A549 treated with Mapracorat at 1 μM for 4 hours (cell line): ENCODE measurements at places on chromosomes 3 and 15. TPM values are rescaled to one million over a fixed set of nuclear protein-coding genes. Genes with fewer than 3 reads are reported as not detected.

IQCF5 gene
- total RNA-seq, result not detected in 5 replicates

GABRB3 gene
- 59.6 to 83.1 TPM (median 72.9 TPM) in 5 replicates for total RNA-seq

SYNPR gene
- total RNA-seq, result not detected in 5 replicates

LRRC34 gene
- total RNA-seq, result not detected in 5 replicates

STX19 gene
- not detected in 5 replicates for total RNA-seq

CCDC39 gene
- total RNA-seq, result not detected in 5 replicates

ST6GAL1 gene
- 2.4 to 4.6 TPM (median 3.6 TPM) in 5 replicates for total RNA-seq

SLC51A gene
- not detected in 5 replicates for total RNA-seq

IGDCC3 gene
- 0.09 to 0.19 TPM (median 0.12 TPM) in 5 replicates for total RNA-seq

FBXW12 gene
- total RNA-seq, result not detected in 5 replicates

TMCO5A gene
- total RNA-seq, result not detected in 5 replicates

REC114 gene
- not detected in 5 replicates for total RNA-seq

UNC45A gene
- total RNA-seq, result 51.9 to 58.9 TPM (median 56.3 TPM) in 5 replicates

GATM gene
- 1.8 to 2.9 TPM (median 2.5 TPM) in 5 replicates for total RNA-seq

MYLK gene
- 13.4 to 18.6 TPM (median 16.7 TPM) in 5 replicates for total RNA-seq

CLDN16 gene
- total RNA-seq, result 0.16 TPM in 1 of 5 replicates, not detected in the others

GPR149 gene
- total RNA-seq, result not detected in 5 replicates

IMPG2 gene
- 0.01 to 0.02 TPM (median 0.02 TPM) in 3 of 5 replicates, not detected in the others for total RNA-seq

CYP1A2 gene
- not detected in 5 replicates for total RNA-seq

DAZL gene
- not detected in 5 replicates for total RNA-seq

C3orf22 gene
- total RNA-seq, result not detected in 5 replicates

GNAT1 gene
- 0.05 to 0.31 TPM in 2 of 5 replicates, not detected in the others for total RNA-seq

NR1I2 gene
- not detected in 5 replicates for total RNA-seq

SUSD5 gene
- total RNA-seq, result 3.0 to 4.0 TPM (median 3.2 TPM) in 5 replicates

NFKBIZ gene
- 5.7 to 9.8 TPM (median 7.7 TPM) in 5 replicates for total RNA-seq

INKA1 gene
- 1.4 to 3.1 TPM (median 2.1 TPM) in 5 replicates for total RNA-seq

FMN1 gene
- 0.21 to 0.43 TPM (median 0.28 TPM) in 5 replicates for total RNA-seq

GOLGA8H gene
- 1.9 to 3.7 TPM (median 2.6 TPM) in 5 replicates for total RNA-seq

ZNF860 gene
- total RNA-seq, result 1.1 to 1.4 TPM (median 1.2 TPM) in 5 replicates

MYZAP gene
- 0.75 to 1.2 TPM (median 1.1 TPM) in 5 replicates for total RNA-seq

POTEB3 gene
- total RNA-seq, result not detected in 5 replicates

SLC28A2 gene
- total RNA-seq, result not detected in 5 replicates

ATP2B2 gene
- total RNA-seq, result 0.06 to 0.22 TPM (median 0.09 TPM) in 5 replicates

NANOGP8 gene
- not detected in 5 replicates for total RNA-seq

CRABP1 gene
- total RNA-seq, result 1.2 to 2.2 TPM (median 1.7 TPM) in 5 replicates

LMAN1L gene
- total RNA-seq, result not detected in 5 replicates

FAM81A gene
- total RNA-seq, result 9.5 to 15.5 TPM (median 11.5 TPM) in 5 replicates

IGF2BP2 gene
- 12.0 to 12.8 TPM (median 12.5 TPM) in 5 replicates for total RNA-seq

ARPP21 gene
- total RNA-seq, result 0.05 to 0.32 TPM (median 0.13 TPM) in 3 of 5 replicates, not detected in the others

OR5K2 gene
- not detected in 5 replicates for total RNA-seq

IL17RD gene
- total RNA-seq, result 0.54 to 1.4 TPM (median 1.1 TPM) in 5 replicates

TNFAIP8L3 gene
- total RNA-seq, result 23.0 to 30.6 TPM (median 25.9 TPM) in 5 replicates
